Stimulated activated CD8-positive, alpha-beta memory T cell treated with anti-CD3 and anti-CD28 coated beads, Interleukin-12 subunit alpha, Interleukin-12 subunit beta, amount 100 ng/mL, for 1 hour (primary cell): ENCODE measurements at places on chromosomes 16 and 17.
A peak's percentile ranks its signal among the peaks of the same experiment; 100 is the strongest.

GRCh38 chr17:6823011-6823442, 8.5 kb downstream of the TEKT1 start:
- no peak for DNase-seq

- DNase-seq = no peak
Measured at GRCh38 chr16:11017499-11017898, 73.1 kb downstream of the CLEC16A start.

DNA sequence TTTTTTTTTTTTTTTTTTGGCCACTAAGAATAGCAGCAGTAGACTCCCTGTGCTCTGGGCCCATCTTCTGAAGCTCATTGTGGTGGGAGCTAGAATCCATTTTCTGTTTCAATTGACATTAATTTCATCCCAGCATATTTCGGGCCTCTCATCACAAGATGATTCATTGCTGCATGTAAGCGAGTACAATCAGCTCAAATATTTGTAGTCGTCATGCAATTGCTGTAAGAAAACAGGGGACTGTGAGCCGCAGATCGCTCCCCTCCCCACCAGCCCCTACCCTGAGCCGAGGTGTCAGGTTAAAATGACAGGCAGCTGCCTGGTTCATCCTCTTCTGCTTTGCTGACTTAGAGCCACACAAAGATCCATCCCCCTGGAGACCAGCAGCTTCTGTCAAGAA, 358.8 kb upstream of the CDH5 start:
- no peak for DNase-seq

DNA sequence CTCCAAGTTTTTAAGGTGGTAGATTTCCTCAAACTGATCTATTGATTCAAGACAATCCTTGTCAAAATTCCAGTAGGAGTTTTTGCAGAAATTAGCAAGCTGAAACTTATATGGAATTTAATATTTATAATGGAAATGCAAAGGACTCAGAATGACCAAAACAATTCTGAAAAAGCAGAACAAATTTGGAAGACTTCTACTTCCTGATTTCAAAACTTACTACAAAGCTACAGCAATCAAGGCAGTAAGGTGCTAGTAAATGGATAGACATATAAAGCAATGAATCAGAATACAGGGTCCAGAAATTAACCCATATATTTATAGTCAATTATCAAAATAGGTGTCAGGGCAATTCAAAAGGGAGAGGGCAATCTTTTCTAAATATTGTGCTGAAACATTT, 11.8 kb upstream of the IL21R start:
- no peak for DNase-seq

DNA sequence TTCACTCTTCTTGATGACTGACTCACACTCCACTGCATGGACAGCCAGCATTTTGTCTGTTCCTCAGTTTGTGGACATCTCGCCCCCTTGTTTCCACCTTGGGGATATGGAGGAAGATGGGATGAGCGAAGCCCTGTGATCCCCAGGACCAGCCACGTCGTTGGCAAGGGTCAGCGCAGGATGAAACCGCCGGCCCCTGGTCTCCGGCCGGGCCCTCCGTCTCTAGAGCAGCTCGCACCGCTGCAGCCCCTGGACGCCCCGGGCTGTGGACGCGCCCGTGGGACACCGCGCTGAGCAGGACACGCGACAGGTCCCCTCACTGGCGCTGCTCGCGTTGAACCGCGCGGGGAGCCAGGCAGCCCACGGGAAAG, 604 bp upstream of the ZC3H18 start:
- DNase-seq = no peak

GRCh38 chr17:39118674-39119419, 32.6 kb downstream of the PLXDC1 start:
- DNase-seq = no peak

DNA sequence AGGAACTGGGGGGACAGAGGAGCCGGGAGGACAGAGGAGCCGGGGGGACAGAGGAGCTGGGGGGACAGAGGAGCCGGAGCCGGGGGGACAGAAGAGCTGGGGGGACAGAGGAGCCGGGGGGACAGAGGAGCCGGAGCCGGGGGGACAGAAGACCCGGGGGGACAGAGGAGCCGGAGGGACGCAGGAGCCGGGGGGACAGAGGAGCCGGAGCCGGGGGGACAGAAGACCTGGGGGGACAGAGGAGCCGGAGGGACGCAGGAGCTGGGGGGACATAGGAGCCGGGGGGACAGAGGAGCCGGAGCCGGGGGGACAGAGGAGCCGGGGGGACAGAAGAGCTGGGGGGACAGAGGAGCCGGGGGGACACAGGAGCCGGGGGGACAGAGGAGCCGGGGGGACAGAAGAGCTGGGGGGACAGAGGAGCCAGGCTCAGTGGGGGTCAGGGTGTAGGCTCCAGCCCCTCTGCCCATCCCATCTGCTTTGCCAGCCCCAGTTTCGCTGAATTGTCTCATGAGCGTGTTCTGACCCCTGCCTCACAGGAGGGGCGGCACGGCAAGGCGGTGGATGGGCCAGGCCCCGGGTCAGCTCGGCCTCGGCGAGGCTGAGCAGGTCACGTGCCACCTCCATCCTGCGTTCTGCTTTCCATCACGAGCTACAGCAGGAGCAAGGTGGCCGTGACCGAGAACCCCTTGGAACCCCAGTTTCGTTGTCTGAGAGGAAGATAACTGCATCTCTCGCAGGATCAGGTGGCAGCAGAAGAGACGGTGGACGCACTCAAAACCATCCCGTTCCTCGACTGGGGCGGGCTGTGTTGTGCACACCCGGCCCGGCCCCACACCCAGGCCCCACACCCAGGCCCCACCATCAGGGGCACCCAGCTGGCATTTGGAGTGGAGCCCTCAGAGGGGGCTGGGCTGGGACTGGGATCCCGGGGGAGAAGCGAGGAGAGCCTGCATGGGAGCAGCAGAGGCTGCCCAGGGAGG, 26.1 kb upstream of the CBFA2T3 start:
- DNase-seq = no peak

DNA sequence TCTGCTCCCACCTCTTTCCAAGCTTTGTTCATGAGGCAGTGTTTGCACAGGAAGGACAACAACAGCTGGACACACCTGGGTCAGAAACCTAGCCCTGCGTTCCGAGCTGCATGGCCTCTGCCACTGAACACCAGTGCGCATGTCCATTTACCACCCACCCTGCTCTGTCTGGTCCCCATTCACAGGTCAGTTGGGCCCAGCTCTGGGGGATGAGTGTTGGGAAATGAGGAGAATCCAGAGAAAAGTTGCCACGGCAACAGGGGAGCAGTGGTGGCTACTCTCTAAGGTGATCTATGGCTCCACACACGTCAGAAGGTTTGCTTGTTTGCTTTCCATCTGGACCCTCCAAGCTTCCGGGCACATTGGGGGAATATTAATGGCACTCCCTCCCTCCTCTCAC, 70.4 kb upstream of the ASIC2 start:
- DNase-seq = no peak

GRCh38 chr17:73952082-73952479, 251.4 kb upstream of the RPL38 start:
- DNase-seq = no peak

DNA sequence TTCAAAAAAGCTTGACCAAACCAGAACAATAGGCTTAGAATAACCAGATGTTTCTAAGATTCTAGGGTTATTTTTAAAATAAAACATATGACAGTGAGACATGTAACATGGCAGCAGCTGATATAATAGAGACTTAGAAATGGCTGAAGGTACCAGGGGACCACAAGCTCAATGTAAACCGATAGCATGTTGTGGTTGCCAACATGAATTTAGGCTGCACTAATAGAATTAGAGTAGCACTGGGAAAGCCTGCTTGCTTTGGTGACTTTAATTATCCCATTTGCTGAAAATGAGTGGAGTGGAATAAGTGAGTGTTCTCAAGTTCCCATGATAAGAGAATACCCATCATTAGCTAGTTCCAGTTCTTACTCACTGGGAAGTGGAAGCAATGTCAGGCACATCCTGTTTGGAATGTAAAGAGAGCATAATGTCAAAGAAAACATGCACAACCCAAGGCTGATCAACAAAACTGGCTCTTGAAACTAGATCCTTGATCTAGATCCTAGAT, 621.2 kb upstream of the CDH5 start:
- DNase-seq = no peak

GRCh38 chr17:50272711-50273653, 1.3 kb upstream of the TMEM92 start:
- DNase-seq = peak; percentile 28

- DNase-seq = no peak
Measured at GRCh38 chr17:14541714-14542113, 240.8 kb downstream of the HS3ST3B1 start.

GRCh38 chr17:81491181-81491581, 21.4 kb downstream of the ACTG1 start:
- no peak for DNase-seq

DNA sequence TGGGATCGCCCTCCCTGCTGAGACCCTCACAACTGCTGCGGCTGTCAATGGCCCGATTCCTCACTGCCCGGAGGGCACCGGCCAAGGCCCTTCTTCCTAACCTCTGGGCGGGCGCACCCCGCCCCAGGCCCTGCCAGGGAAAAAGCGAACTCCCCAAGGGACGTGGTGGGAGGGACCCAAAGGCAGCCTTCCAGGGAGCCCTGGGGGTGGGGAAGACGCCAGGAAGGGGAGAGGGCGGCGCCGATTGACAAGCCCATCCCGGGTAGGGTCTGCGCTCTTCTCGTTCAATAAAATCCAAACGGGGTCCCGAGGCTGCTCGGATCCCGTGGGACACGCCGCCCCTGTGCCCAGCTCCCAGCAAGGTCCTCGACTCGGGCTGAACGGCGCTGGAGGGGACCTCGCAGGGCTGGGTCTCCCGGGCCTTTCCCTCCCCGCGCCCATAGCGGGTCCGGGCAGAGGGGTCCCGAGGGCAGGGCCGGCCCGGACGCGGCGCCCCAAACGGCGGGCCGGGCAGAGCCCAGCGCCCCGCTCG, 416 bp downstream of the KIFC3 start:
- DNase-seq = no peak

- no peak for DNase-seq
Measured at GRCh38 chr16:9012848-9013507, 49.3 kb upstream of the USP7 start.

DNA sequence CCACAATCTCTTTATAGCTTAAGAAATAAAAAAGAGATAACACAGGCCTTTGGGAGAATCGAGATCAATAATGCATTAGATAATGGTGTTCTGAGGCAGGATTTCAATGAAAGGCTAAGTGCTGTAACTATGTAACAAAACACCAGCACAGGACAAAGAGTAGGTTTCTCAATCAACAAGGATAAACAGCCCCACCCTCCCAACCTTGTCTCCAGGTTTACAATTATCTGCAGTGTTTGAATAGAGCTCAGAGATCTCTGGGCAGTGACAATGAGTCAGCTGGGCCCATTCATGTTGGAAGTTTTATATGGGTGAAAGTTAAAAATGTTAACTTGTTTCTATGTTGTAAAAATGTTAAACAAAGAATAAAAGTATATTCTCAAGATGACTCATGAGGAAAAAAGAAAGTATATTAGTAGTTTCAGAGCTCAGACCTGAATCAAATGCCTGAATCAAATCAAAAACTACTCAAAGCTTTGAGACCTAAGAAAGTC, 17.0 kb upstream of the KRT20 start:
- DNase-seq = no peak

- DNase-seq = no peak
Measured at GRCh38 chr17:3682033-3682432, 13.4 kb downstream of the EMC6 start.

GRCh38 chr17:38921756-38922411, 3.5 kb upstream of the LASP1NB start:
- DNase-seq = no peak

GRCh38 chr17:29557739-29558116, 9.1 kb downstream of the ABHD15 start:
- DNase-seq = no peak

DNA sequence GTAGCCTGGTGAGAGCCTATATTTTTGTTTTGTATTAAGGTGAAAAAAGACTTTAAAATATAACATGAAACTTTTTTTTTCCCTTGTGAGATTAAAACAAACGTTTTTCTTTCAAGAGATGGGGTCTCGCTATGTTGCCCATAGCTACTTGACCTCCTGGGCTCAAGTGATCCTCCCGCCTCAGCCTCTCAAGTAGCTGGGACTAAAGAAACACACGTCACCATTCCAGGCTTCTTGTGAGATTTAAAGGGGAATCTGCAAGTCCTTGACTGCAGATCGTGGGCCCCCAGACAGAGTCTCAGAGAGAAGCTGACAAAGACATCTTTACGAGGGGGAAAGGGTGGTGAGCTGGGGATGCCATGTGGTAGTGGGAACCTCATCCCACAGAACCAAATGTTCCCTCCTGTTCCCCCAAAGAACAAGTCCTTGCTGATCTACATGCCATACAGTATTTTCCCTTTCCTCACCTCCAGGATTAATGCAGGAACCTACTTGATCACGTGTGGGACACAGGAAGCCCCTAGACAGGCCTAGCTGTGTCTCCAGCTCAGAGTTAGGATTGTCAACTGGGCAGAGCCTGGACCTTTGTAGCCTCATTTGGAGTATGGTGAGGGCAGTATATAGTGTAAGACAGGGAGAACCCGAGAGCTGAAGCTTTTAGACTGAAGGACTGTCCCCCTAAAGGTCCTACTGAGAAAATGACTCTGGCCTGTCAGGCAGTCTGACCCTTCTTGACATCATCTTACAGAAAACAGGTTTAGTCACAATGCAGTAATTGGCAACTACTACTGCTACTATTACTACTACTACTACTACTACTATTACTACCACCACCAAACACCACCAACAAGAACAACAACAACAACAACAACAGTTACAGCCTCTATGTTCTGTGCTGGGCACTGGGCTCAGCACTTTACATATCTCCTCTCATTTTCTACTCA, 4.1 kb downstream of the MAP3K14 start:
- no peak for DNase-seq

GRCh38 chr16:27811881-27812280, 251.6 kb downstream of the GSG1L start:
- no peak for DNase-seq

DNA sequence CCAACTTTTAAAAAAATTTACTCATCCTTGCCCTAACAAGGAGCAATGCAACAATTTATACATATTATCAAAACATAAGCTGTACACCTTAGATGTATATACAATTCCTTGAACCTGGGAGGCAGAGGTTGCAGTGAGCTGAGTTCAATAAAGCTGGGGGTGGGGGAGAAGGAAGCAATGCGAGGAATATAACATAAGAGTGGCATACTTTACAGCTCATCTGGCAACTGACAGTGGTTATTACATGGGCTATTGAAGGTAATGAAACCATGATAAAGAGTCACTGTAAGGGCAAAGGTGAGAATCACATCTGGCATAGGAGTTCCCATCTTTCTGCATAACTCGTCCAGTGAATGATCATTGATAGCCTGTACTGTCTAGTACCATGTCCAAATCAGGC, 43.7 kb downstream of the CA4 start:
- DNase-seq = no peak

DNA sequence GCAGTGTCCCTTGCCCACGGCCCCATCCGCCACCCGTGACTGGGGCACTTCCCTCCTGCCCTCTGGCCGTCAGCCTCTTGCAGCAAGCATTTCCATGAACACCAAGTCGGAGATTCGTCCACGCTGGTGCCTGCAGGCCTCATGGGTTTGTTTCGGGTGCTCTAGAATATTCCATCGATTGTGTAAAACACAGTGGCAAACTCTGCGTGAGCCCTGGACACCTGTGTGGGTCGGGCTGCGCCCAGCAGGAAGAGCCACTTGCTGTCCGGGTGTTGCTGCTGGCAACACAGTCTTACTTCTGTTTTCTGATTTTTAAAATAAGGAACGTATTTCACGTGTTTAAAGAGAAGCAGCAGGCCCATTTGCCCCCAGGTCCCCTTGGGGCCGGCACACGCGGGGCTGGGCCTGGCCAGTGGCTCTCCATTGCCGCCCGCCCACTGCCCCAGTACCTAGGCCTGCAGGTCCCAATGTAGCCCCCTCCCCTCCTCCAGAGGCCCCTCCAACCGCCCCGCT, 10.0 kb downstream of the CYBC1 start:
- DNase-seq = no peak

GRCh38 chr17:48488548-48489106, 42.2 kb downstream of the HOXB1 start:
- no peak for DNase-seq
